Osteoblast (primary cell): ENCODE measurements at places on chromosomes 13 and 19. TPM values are rescaled to one million over a fixed set of nuclear protein-coding genes. Genes with fewer than 3 reads are reported as not detected.
A peak's percentile ranks its signal among the peaks of the same experiment; 100 is the strongest.

- DNase-seq, result peak; percentile 100
Observed at GRCh38 chr19:38387550-38388348, at the start of gene GGN. GGN (minus strand) TSS chr19:38388034; CDS start chr19:38387261, 773 bp downstream.

The LRRC63 gene
- not detected in 2 replicates for total RNA-seq

- peak; percentile 43 for DNase-seq
Observed at GRCh38 chr19:4596033-4596904, 36.8 kb upstream of the SEMA6B start.

GRCh38 chr13:38369058-38369457 lies 19.4 kb downstream of the UFM1 start:
- no peak for DNase-seq

GRCh38 chr19:30520735-30521479 lies 148.7 kb downstream of the ZNF536 start:
- peak; percentile 50 for DNase-seq

- DNase-seq, result no peak
Observed at GRCh38 chr13:20160306-20161274, at the start of gene GJA3. GJA3 (minus strand) TSS chr13:20161052; CDS start chr13:20143288, 17,764 bp downstream.

- peak; percentile 68 for DNase-seq
Observed at GRCh38 chr19:47040869-47041268, 7.6 kb downstream of the TMEM160 start.
